ENCODE measurements at places on chromosomes 7 and 10.

- no peak for ATAC-seq
Measured at GRCh38 chr10:76990561-76990960, 647.0 kb downstream of the KCNMA1 start.

DNA sequence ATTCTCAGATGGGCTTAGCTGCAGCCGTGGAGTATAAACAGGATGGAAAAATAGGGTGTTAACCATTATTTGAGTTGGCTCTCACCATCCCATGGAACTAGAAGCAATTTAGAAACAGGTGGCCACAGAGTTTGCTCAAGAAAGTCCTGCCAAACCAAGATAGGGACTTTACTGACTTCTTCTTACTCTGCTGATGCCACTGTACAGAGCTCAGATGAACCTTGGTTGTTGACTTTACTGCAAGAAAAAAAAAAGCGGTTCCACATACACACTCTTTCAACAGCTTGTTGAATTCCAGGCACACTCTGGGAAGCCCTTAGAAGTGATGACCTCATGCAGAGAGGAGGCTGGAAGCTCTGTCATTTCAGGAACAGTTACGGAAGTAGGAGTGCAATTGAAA, 753.4 kb downstream of the NRG3 start:
- peak; percentile 33 for ATAC-seq

DNA sequence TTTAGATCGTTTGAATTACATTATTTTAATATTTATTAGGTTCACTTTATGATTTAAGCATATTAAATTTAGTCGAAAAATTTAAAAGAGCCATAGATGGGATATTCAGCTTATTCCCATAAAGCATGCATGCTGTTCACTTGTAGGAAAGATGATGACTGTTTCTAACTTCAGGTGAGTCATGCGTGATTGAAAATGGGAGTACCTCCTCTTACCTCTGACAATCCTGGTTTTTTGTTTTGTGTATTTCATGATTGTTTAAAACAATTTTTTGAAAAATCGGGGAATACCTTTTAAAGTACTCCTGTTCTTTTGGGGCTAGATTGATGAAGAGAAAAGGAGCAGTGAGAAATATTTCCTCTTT, 1.4 kb downstream of the TNKS2 start:
- no peak for ATAC-seq

DNA sequence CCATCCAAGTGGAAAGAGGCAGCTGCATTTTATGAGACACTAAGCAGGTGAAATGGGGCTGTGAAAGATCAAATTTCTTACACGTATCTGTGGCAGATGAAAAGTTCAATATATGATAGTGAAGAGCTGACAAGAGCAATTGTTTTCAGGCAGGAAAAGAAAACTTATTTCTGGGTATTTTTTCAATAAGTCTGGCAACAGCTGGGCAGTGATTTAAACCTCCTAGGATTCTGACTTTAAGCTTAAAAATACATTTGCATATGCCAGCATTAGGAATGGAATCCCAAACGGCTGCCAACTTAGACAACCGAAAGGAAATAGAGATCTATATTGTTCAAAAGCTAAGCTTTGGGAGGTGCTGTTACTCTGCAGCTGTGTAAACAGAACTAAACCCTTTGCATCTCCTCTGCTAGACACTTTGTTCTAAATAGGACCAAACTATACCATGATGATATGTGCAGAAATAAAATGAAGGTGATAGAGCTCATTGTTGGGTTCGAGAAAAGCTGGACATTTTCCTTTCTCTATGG, 26.1 kb downstream of the DYNC1I1 start:
- ATAC-seq: peak; percentile 93

DNA sequence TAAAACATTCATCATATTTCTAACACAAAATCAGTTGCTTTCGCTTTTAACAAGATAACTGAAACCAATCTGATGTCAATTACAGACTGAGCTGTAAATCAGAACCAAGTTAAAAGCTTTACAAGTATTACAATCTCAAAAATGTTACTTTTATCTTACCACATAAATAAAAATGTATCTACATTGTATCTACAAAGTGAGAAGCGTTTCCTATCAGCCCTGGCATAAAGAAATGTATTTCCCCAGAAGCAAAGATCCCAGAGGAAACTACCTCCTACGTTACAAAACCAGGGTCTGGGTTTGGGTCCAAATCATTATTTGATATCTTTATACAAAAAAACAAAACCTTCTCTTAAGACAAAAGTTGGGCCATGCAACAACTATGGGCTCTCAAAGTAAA, 2.6 kb downstream of the SMURF1 start:
- ATAC-seq: no peak

Measured in motor neuron (in vitro differentiated cells).